ENCODE measurements at places on chromosomes 5 and 9.

GRCh38 chr5:178478370-178478769 is 111.8 kb downstream of the COL23A1 start:
- no peak for DNase-seq

DNA sequence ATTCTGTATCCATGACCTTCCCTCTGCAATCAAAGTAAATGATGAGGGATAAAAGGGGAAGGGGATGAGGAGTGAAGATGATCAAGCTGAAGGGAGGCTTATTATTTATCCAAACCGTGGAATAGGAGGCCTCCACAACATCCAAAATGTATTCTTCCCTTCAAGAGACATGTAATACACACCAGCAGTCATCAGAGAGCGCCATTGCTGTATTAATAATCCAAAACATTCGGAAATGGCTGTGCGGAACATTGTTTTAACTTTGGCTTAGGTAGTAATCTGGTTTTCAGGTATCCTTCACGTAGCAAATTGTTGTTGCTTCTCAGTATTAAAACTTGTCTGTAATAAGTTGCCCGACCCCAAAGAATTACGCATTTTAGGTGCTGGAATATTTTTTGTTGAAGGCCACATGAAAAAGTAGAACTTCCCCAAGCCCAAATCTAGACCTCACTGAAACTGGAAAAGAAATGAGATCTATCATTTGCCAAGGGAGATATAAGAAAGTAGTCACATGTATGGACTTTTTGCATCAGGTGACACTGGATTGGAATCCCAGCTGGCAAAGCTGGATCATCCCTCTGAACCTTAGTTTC is 2.6 kb upstream of the BOD1 start:
- DNase-seq: no peak

- no peak for DNase-seq
Measured at GRCh38 chr5:36277521-36278176, 24.1 kb downstream of the RANBP3L start.

DNA sequence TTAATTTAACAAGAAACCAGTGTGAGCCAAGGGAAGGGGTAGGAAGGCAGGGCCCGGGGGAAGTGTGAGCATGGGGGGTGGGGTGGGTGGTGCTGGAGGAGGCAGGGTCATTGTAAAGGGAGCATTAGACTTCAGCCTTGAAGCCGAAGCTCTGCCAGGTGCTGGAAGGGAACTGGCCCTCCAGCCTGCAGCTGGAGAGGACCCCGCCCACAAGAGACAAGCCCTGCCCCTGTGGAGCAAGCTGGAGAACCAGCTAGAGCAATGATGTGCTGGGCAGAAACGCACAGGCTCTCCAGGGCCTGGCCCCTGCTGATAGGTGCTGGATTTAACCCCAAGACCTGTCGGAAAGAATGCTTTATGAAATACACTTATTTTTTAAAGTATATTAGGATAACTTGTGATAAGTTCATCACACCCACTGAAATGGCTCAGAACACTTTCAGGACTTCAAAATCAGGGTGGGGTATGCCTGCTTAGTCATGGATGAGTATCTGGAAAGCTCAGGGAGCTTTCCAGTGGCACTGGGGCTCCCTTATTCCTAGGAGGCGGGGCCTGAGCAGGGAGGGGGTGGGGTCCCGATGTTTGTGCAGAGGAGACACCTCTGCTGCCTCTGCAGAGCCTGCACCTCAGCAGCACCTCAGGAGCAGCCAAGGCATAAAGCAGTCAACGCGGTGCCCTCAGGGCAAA is 27.1 kb downstream of the UBE2QL1 start:
- DNase-seq: no peak

- DNase-seq: no peak
Measured at GRCh38 chr5:111734597-111734996, 22.4 kb downstream of the NREP start.

GRCh38 chr5:119626086-119626485 is 3.3 kb upstream of the FAM170A start:
- DNase-seq: no peak

GRCh38 chr5:166088389-166089039 is 2202.9 kb upstream of the WWC1 start:
- DNase-seq: no peak

DNA sequence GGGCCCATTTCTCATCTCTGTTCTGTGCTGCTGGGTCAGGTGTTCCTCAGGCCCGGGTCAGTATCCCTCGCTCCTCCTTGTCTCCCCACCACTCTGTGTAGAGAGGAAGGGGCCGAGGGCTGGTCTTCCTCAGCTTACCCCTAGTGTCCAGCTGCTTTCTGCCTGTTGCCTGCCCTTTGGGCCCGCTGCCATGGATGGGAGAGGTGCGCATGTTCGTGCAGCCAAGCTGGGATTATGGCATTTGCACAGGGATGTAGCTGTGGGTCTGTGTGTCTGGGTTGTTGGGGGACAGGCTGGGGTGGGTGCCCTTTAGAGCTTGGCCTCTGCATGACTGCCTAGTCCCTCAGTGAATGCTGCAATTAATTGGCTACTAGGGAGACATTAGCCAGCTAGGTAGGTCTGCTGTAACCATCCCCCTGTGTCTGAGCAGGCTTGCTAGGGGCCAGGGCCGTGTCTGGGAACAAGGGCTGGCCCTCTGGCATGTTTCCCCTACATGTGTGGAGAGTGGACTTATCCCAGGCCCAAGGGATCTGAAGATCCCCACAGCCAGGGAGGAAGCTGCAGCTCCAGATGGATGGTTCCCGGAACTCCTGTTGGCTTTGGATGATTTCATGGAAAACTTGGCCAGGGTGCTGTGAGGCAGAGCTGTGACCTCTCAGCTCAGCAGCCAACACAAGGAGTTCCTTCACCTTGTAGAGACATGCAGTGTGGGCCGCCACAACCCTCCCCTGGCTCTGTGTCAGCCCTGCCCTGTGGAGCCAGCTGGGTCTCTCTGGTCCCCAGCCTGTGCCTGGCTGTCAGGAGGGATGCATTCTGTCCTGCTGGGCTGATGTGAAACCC is 161.9 kb downstream of the MACROH2A1 start:
- DNase-seq: no peak

DNA sequence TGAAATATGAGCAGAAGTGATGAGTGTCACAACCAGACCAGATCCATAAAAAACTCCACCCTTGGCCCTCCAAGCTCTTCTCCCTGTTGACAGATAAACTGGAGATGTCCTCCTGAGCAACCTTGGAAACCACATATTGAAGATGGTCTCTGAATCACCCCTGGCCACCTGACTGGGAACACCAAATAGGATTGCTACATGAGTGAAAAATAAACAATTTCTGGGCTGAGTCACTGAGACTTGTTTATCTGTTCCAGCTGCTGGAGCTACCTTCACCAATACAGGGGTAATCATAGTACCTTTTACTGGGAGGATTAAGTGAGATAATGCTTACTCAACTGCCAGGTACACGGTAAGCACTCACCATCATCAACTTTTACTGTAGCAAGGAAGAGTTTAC is 53.3 kb downstream of the PCA3 start:
- peak; percentile 60 for DNase-seq

GRCh38 chr9:99015890-99016289 is 72.2 kb downstream of the COL15A1 start:
- DNase-seq: no peak

- DNase-seq: no peak
Measured at GRCh38 chr5:145908206-145908960, 28.0 kb upstream of the SH3RF2 start.

DNA sequence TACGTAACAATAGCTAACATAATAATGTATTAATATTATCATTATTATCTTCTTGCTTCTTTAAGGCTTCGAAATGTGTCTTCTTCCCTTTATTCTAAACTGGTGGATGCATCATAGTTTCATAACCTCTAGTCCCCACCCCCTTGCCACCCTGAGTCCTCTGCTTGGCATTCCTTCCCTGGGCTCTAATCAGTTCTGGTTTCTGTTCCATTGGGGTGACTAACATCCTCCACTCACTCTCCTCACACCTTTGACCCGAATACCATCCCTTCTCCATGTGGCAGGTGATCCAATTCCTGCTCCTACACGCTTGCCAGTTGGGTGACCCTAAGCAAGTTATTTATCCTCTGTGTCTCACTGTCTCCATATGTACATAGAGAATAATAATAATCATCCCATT is 286.1 kb downstream of the TRPM3 start:
- DNase-seq: peak; percentile 56

GRCh38 chr5:172235132-172235780 is 41.3 kb downstream of the EFCAB9 start:
- no peak for DNase-seq

DNA sequence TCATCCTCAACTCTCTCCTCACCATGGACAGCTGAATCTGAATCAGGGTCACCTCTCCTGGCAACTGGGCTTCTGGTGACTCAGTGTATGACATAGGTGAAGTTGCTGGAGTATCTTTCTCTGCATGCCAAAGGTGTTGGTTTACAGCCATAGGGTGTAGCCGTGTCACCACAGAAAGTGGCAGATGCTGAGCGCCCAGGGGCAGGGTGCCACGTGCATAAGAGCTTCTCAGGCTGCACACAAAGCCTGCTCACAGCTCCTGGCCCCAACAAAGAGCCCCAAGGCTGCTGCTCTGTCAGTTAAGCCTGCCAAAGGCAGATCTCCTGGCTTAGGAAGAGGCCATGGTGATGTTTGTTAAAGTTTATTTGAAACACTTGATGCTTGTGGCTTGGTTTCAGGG is 297.7 kb upstream of the WWC1 start:
- DNase-seq: peak; percentile 48

- peak; percentile 46 for DNase-seq
Measured at GRCh38 chr9:115035841-115036612, 81.9 kb downstream of the TNC start.

DNA sequence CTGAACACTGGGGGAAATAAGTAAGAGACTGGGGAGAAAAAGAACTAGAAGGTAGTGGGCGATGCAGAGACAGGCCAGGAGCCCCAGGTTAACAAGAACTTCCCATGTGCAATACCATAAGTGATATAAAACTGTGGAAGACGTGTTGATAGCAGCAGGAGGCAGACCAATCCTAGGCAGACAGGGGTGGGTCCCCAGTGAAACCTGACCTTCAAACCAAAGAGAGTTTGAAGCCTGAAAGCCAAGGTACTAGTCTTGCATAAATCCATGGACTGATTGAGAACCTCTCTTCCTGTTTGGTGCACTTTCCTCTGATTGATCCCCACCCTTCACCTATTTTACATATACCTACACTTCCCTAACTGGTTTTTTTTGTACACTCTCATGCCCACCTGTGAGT is 15.2 kb upstream of the HEXB start:
- DNase-seq: no peak

- DNase-seq: no peak
Measured at GRCh38 chr9:115362101-115362500, 244.1 kb upstream of the TNC start.

DNA sequence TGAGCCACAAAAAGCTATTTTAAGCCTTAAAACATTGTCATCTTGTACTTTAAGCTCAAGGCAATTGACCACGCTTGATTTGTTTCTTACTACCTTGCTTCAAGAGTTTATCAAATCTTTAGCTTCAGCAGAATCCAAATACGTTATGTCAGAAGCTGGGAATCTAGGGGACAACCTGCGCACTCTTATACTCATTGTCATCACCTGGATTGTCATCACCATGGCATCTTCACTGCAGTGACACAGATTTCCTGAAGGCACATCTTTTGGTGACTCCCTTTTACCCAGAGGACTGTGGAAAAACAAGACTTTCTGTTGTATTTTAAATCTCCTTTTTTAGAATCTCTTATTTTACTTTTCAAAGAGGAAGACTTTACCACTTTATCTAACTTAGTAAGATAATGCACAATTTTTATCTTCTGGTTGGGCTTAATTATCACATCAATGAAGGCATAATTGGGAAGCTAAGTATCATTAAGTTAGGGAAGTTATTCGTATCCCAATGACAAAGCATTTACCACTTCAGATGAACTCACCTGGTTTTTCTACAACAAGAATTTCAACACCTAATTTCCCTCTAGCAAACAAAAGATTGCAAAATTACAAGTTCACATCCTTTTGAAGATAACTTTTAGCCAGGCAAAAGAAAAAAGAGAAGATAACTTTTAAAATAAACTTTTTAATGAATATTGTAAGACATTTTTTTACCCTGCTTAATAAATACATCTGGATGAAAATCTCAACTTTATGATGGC is 162.0 kb downstream of the DOCK2 start:
- DNase-seq: no peak

DNA sequence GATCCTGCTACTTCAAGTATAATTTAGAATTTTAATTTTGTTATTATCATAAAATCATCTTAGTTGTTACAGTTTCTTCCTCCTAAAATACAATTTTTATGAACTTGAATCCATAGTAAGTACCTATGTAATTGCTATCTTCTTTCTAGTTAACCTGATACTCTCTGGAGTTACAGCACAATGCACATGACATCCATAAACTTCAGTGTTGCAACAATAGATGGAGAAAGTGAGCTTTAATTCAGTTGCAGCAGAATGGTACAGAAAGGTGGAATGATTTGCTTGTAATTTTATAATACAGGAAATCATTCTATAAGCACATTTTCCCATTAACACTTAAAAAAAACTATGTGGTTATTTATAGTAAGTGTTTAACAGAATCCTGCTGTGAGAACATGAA is 372.0 kb downstream of the CDH9 start:
- DNase-seq: no peak

DNA sequence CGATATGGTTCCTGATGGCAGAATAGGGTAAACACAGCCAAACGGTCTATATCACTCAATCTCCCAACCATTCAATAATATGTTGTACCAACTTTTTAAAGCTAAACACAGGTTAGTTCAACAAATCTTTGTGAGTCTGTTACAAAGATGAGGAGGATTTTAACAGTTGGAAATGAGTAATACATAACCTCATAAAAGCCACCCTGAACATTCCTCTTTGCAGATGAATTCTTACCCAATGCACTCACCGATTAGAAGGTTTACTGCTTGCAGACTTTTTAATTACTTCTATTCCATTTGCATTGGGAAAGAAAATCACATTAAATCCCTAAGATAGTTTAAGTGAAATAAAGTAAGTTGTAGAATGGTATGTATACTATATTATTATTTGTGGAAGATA is 23.3 kb upstream of the TRMT10B start:
- no peak for DNase-seq

GRCh38 chr5:1431021-1431811 is 14.0 kb downstream of the SLC6A3 start:
- no peak for DNase-seq

GRCh38 chr5:143968071-143968878 is 156.3 kb downstream of the HMHB1 start:
- DNase-seq: no peak

DNA sequence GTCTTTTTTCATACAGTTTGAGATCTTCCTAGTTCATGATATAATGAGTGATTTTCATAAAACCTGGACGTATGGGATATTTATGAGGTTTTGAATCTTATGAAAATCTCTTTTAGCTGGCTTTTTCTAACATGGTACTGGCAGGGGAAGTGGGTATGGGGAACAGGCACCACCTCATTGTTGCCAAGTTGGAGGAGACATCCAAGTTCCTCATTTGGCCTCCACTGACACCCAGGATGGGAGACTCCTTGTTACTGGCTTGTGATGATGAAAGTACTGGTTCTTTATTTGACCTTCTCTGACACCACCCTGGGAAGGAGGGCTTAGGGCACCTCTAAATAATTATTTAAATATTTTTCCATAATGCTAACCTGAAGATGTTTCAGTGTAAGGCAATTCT is 4.0 kb upstream of the TNPO1 start:
- no peak for DNase-seq

- DNase-seq: no peak
Measured at GRCh38 chr5:142902186-142902965, 132.2 kb downstream of the ARHGAP26 start.
